ENCODE measurements at places on chromosomes 6 and 20.

DNA sequence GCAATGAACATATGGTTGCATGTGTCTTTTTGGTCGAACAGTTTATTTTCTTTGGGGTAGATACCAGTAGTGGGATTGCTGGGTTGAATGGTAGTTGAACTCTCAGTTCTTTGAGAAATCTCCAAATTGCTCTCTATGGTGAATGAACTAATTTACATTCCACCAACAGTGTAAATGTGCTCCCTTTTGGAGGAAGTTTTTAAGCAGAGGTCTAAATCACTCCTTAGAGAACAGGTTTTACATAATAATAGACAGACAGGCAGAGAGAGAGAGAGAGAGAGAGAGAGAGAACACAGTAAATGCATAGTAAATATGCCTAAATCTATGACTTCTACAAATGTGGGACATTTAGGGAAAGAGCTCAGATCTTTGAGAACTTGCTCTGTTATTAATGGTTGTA is 37.6 kb downstream of the GRM1 start:
- DNase-seq: no peak

DNA sequence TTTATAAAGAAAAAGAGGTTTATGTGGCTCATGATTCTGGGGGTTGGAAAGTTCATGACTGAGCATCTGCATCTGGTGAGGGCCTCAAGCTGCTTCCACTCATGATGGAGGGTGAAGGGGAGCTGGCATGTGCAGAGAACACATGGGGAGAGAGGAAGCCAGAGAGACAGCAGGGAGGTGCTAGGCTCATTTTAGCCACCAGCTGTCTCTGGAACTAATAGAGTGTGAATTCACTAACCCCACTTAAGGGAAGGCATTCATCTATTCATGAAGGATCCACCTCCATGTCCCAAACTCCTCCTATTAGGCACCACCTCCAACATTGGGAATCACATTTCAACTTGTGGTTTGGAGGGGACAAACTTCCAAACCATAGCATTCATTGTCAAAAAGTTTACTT is 137.3 kb upstream of the PMEPA1 start:
- DNase-seq: no peak

DNA sequence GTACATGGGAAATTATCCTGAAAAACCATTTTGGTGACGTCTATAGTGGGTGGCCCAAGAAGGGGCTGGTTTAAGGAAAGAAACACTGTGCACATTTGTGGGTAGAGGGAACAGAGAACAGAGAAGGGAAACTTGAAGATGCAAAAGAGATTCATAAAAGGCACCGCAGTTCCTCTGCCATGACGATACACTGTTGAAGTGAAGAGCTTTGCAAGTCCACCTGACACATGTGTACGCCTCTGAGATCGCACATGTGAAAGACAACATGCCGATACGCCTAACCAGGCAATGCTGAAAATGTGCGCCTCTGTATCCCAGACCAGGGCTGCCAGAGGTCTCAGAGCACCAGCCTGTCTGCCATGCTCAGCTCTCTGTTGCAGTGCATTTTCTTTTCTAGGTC is 180.9 kb downstream of the KIF16B start:
- DNase-seq: no peak

GRCh38 chr6:87767478-87767877 is 65.4 kb upstream of the AKIRIN2 start:
- no peak for DNase-seq

DNA sequence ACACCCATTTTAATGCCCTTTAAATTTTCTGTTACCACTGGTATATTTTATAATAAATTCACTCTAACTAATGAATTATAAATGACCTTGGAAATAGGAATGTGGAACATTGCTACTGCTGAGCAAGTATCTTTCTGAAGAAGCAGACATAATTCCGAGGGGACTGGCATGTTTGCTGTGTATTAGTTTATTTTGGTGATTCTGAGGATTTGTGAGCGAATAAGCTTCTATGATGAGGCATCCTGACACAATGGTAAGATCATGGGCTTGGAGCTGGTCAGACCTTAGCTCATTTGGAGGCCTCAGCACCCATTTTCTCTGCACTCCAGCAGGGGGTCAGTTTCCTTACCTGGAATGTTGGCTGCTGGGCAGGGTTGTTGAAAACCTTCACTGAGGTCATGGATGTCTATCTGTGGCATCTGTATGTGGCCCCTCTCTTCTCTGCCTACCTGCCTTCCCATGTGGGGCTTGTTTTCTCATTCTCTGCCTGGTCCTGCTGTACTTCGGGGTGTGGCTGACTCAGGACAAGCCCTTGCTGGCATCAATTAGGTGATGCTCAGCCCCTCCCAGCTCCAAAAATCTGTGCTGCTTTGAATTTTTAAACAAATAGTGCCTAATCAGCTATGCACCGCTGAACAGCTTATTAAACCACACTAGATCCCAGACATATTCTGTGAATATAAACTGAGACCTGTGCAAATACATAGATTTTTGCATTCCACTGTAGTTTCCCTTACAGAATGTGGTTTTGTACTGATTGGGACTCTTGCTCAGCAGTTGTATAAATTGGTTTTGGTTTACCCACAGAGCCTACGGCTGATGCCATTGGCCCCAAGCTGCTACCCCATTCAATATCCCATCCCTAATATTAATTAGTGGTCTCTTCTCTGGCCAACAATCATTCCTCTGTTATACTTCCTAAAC is 10.7 kb downstream of the ARID1B start:
- DNase-seq: no peak

DNA sequence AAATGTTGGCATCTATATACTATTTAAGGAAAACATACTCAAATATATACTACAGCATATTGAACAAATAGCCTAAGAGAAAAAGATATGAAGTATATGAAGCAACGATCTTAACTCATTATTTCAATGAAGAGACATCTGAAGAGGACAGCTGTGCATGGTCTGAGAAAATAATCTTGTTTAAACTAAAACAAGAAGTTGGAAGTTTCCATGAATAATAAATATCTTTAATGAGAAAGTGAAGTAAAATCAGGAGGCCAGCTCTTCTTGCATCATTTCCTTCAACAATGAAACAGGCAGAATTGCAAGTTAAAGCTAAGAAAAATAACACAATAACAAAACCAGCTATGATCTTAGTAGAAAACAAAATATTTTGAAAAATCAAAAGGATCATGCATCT is 1265.4 kb upstream of the MAP3K7 start:
- DNase-seq: no peak

DNA sequence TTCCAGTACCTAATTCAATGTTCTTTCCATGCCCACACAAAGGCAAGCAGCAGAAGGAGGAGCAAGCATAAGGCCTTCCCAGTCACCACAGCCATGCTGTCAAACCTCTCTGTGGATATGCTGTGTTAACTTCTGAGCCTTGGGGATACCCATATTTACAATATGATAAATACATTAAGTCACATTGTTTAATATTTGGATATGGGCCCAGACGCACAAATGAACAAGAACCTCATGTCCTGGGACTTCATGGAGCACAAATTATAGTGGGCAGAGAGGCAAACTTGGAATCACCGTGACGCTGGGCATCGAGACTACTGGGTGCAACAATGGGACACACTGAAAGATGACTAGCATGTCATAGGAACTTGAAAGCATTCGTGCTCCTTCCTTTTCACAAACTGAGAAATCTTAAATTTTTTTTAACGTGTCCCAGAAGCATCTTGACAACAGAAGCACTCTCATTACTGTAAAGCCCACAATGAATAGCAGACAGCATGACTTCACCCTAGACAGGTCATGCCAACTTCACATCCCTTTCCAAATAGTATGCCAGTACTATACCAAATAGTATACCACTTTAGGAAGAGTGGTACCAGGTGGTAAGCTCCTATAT is 16.0 kb downstream of the SOD2 start:
- no peak for DNase-seq

DNA sequence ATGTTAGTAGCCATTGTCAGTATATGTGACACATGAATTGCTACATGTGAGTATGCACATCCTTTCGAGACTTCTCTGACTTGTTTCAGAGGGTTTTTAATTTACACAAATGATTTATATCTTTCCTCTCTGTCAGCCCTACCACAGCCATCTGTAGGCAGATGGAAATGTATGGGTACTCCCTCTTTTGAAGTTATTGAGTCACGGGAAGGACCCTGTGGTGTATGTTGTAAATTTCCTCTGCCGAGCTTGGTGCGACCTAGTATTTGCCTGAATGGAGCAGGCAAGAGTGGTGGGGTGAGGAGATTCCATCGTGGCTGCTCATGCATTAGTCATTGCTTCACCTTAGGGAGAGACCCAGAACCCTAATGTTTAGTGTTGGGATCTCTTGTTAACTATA is 171.9 kb downstream of the JARID2 start:
- DNase-seq: no peak

DNA sequence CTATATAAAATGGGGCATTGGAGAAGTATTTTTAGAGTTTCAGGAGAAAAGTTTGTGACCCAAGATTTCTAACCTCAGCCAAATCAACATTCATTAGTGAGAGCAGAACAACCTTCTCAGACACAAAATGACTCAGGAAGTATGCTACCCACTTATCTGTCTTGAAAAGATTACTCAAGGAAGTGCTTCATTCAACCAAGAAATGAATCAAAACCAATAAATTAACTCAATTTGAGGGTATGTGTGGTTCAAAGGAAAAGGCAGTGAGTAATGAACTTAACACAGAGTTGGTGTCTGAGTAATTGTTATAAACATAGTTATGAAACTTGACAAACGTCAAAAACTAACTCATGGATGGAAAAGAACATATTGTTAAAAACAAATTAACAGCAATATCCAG is 227.6 kb downstream of the HAO1 start:
- no peak for DNase-seq

DNA sequence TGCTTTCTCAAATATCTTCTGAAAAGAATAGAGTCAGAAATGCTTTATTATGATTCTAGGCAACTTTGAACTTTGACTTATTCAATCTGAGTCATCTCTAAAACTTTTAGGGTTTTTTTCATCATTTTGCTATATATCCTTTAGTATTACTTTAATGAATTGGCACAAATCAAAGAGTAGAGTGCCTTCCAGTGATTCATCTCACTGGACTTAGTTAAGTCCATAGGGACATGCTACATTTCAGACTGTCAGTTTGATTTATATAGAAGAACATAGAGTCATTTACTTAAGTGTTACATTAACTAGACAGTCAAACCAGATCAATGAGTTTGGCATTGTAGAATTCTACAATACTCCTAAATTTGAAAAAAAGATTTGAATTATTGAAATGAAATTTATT is 1235.7 kb upstream of the MAP3K7 start:
- no peak for DNase-seq

GRCh38 chr6:5337573-5337972 is 76.3 kb downstream of the FARS2 start:
- no peak for DNase-seq

GRCh38 chr6:106866875-106867658 is 107.5 kb downstream of the CD24 start:
- no peak for DNase-seq

- no peak for DNase-seq
Measured at GRCh38 chr6:129359811-129360681, 349.9 kb downstream of the ARHGAP18 start.

GRCh38 chr6:135230711-135231468 is 49.8 kb downstream of the MYB start:
- DNase-seq: no peak

DNA sequence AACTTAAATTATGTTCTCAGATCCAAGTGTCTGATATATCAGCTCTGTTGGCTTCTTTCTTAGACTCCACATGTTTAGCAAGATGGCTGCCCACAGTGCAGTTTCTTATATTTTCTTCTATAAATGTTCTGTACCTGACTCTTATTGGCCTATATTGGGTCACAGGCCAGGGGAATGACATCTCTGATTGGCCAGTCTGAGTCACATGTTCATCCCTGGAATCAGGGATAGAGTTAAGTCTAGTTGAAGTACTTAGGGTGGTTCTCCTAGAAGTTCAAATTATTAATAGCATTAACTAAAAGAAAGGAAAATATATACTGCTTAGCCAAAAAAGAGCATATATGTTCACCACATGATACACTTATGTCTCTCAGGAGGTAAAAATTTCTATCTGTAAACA is 105.3 kb upstream of the SLC22A16 start:
- DNase-seq: no peak

DNA sequence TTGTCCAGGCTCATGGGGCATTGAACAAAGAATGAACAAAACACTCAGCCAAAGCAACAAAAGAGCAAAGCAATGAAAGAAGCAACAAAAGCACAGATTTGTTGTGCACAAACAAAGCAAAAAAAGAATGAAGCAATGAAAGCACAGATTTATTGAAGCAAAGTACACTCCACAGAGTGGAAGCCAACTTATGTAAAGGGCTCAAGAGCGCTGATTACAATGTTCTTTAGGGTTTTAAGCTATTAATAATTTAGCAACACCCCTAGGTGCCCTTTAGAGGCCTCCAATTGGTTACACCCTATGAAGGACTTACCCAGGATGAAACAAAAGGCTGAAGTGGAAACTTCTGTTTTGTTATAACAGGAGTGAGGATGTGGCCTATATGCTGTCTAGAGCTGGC is 179.2 kb upstream of the PROKR2 start:
- DNase-seq: no peak

GRCh38 chr20:24503352-24503931 is 34.0 kb downstream of the SYNDIG1 start:
- DNase-seq: no peak

DNA sequence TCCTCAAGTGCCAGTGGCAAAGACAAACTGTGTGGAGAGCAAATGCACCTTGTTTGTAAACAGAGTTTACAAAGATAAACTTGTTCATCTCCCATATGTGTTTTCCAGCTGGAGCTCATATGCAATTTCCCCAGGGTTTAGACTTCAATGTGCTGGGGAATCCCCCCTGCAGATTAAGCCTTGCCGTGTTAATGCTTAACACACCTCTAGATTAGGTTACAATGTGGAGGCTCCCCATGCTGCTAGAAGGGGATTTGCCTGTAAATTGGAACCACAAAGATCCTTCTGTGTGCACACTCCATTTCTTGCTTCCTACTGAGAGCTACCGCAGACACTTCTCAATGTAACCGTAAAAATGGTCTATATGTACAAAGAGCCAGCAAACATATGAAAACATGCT is 263.1 kb downstream of the TBX18 start:
- DNase-seq: no peak

GRCh38 chr6:144951730-144952437 is 666.7 kb downstream of the UTRN start:
- DNase-seq: no peak

GRCh38 chr6:130928158-130928912 is 101.1 kb downstream of the SMLR1 start:
- DNase-seq: no peak

- no peak for DNase-seq
Measured at GRCh38 chr6:35036828-35037663, 104.1 kb downstream of the TCP11 start.

Measured in NCI-H1092 (cell line).